ENCODE measurements at places on chromosomes 4 and X. TPM values are rescaled to one million over a fixed set of nuclear protein-coding genes. Genes with fewer than 3 reads are reported as not detected.
A peak's percentile ranks its signal among the peaks of the same experiment; 100 is the strongest.

The CYTL1 gene
- total RNA-seq: 2.9 TPM

The FTSJ1 gene
- 34.2 TPM for total RNA-seq

The YIPF7 gene
- 0.09 TPM for total RNA-seq

The CDK16 gene
- total RNA-seq: 28.8 TPM

- no peak for DNase-seq
- H3K27ac ChIP-seq: peak overlapping the region; percentile 80
- H3K36me3 ChIP-seq: peaks cover 3% of the 10 kb centered on the region
- peaks cover 7% of the 10 kb centered on the region for H3K4me1 ChIP-seq
These were observed 54.8 kb downstream of the CASP6 start for GRCh38 chr4:109648266-109648996.

The MAML3 gene
- 4.3 TPM for total RNA-seq

The CABS1 gene
- not detected for total RNA-seq

GRCh38 chr4:52249581-52249980 is 198.5 kb downstream of the SPATA18 start:
- H3K4me3 ChIP-seq: no peak overlapping the region
- no peaks in the 10 kb centered on the region for H3K27me3 ChIP-seq
- H3K4me1 ChIP-seq: no peaks in the 10 kb centered on the region
- H3K27ac ChIP-seq: no peak overlapping the region
- no peak for DNase-seq

The IL1RAPL1 gene
- 0.33 TPM for total RNA-seq

- H3K4me3 ChIP-seq: no peak overlapping the region
- H3K27ac ChIP-seq: no peak overlapping the region
- DNase-seq: no peak
- H3K27me3 ChIP-seq: no peaks in the 10 kb centered on the region
- no peaks in the 10 kb centered on the region for H3K4me1 ChIP-seq
These were observed 141.5 kb downstream of the RPS6KA6 start for GRCh38 chrX:84046403-84046984.

- peaks cover 9% of the 10 kb centered on the region for H3K4me1 ChIP-seq
- H3K27ac ChIP-seq: no peak overlapping the region
- no peaks in the 10 kb centered on the region for H3K36me3 ChIP-seq
- no peak for DNase-seq
- H3K4me3 ChIP-seq: no peak overlapping the region
- H3K27me3 ChIP-seq: no peaks in the 10 kb centered on the region
These were observed 31.5 kb downstream of the PRPS1 start for GRCh38 chrX:107659768-107660167.

DNA sequence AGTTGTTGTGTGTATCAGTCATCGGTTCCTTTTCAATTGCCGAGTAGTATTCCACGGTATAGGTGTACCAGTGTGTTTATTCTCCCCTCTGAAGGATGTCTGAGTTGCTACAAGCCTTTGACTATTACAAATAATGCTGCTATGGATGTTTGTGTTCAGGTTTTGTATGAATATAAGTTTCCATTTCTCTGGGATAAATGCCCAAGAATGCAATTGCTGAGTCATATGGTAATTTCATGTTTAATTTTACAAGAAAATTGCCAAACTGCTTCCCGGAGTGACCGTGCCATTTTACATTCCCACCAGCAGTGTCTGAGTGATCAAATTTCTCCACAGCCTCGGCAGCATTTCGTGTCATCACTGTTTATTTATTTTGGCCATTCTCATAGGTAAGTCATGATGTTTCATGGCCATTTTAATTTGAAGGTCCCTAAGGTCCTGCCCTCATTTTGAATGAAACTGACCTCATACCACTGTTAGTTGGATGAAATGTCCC is 73.9 kb downstream of the IRF2 start:
- H3K4me3 ChIP-seq: no peak overlapping the region
- no peak overlapping the region for H3K27ac ChIP-seq
- H3K36me3 ChIP-seq: peaks cover 57% of the 10 kb centered on the region
- peaks cover 2% of the 10 kb centered on the region for H3K4me1 ChIP-seq
- DNase-seq: no peak

The DMRTC1 gene
- total RNA-seq: 0.05 TPM

- no peaks in the 10 kb centered on the region for H3K4me1 ChIP-seq
- no peak overlapping the region for H3K27ac ChIP-seq
- DNase-seq: no peak
- H3K27me3 ChIP-seq: no peaks in the 10 kb centered on the region
These were observed 11.9 kb downstream of the FSTL5 start for GRCh38 chr4:162151850-162152249.

DNA sequence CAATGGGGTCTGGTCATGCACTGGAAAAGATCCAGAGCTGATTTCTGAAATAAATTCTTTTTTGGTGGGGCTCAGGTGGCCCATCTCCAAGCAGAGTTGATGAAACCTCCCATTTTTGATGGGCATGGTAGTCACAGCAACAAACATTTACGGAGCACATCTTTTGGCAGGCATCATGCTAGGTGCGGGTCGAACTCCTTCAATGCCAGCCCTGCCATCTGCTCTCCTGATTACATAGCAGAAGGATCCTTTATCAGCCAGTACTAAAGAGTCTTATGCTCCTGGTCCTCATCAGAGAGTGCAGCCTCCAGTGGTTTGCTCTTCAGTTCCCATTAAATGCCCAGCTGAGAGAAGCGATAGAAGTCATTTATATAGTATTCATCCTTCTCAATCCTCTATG is 121.7 kb downstream of the GRXCR1 start:
- H3K36me3 ChIP-seq: no peaks in the 10 kb centered on the region
- H3K4me1 ChIP-seq: no peaks in the 10 kb centered on the region
- H3K27ac ChIP-seq: no peak overlapping the region
- no peak overlapping the region for H3K4me3 ChIP-seq
- H3K27me3 ChIP-seq: no peaks in the 10 kb centered on the region

The NDP gene
- total RNA-seq: 0.05 TPM

- no peak for DNase-seq
- no peaks in the 10 kb centered on the region for H3K4me1 ChIP-seq
- H3K27ac ChIP-seq: peak overlapping the region; percentile 62
- no peaks in the 10 kb centered on the region for H3K36me3 ChIP-seq
- H3K4me3 ChIP-seq: peak overlapping the region; percentile 63
These were observed 769 bp downstream of the TCEAL1 start for GRCh38 chrX:103629318-103630170.

DNA sequence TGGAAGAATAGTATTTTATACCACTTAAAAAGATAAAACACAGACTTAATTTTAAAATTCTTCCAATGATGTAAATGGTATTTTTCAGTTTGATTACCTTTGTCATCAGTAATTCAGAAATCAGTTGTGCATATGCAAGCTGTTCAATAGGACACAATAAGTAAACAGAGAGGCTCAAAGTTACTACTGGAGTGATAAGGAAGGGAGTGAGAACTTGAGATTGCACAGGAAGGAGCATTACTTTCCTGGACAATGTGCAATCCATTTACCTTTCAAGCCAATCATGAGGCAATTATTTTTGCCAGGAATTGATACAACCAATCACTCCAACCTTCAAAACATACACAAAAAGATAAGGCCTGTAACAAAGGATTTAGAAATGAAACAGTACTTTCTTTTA is 1024.3 kb downstream of the RAPGEF2 start:
- no peaks in the 10 kb centered on the region for H3K4me1 ChIP-seq
- H3K27me3 ChIP-seq: no peaks in the 10 kb centered on the region
- H3K27ac ChIP-seq: no peak overlapping the region
- no peaks in the 10 kb centered on the region for H3K36me3 ChIP-seq

DNA sequence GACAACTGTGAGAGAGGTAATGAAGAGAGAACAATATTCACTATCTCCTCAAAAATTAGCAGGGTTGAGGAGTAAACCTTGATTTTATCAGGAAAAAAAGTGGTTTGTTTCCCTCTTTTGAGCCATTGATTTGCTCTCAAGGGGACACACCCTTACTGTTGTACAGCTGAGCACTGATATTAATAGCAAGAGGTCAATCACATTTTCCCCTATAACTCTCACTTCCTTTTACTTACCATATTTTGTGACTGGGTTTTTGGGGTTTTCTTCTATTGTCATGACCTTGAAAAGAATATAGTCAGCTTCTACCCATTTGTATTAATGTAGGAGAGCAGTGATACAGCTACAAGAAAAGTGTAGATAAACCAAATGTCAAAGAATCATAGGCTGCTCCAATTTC is 70.2 kb upstream of the LONRF3 start:
- no peak overlapping the region for H3K4me3 ChIP-seq
- H3K36me3 ChIP-seq: no peaks in the 10 kb centered on the region
- no peaks in the 10 kb centered on the region for H3K27me3 ChIP-seq
- no peak overlapping the region for H3K27ac ChIP-seq

The ADAM29 gene
- not detected for total RNA-seq

DNA sequence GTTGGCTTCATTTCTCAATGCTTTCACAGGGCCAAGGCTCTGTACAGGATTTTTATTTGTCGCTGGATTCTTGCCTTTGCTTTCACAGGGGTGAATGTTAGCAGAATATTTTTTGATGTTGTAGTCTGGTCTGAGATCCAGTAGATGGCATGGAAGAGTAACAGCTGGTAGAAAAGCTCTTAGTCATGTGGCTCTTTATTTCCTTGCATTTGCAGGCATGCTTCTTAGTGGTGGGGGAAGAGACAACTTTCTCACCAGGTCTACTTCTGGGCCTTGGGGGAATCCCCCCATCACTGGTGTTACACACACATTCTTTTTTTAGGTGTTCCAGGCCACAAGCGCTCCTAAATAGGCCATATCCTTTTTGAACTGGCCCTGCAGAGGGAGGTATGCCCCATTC is 58.2 kb upstream of the DKK2 start:
- peak; percentile 21 for DNase-seq
- H3K36me3 ChIP-seq: no peaks in the 10 kb centered on the region
- H3K27ac ChIP-seq: no peak overlapping the region
- H3K4me3 ChIP-seq: no peak overlapping the region
- no peaks in the 10 kb centered on the region for H3K27me3 ChIP-seq
- peaks cover 5% of the 10 kb centered on the region for H3K4me1 ChIP-seq

- no peak overlapping the region for H3K4me3 ChIP-seq
- no peaks in the 10 kb centered on the region for H3K27me3 ChIP-seq
- H3K27ac ChIP-seq: no peak overlapping the region
- H3K36me3 ChIP-seq: no peaks in the 10 kb centered on the region
These were observed 235.1 kb downstream of the USP46 start for GRCh38 chr4:52423967-52424366.

- no peaks in the 10 kb centered on the region for H3K4me1 ChIP-seq
- no peak for DNase-seq
- H3K36me3 ChIP-seq: no peaks in the 10 kb centered on the region
- H3K27me3 ChIP-seq: no peaks in the 10 kb centered on the region
These were observed 57.6 kb upstream of the UBQLN2 start for GRCh38 chrX:56505866-56506265.

DNA sequence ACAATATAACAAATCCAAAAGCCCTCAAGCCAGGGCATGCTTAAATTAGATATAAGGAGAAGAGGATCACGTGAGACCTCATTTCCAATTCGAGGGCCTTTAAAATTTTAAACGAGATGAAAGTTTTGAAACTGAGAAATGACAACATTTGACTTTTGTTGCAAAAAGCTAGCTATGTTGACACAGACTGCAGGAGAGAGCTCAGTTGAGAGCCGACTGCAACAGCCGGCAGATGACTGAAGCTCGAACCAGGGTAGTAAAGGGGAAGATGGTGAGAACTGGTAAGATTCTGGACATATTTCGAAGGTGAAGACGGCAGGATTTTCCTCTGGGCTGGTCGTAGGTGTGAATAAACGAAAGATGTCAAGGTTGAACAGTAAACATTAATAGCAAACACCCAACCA is 773 bp downstream of the PRMT9 start:
- peak overlapping the region; percentile 46 for H3K27ac ChIP-seq
- H3K27me3 ChIP-seq: no peaks in the 10 kb centered on the region
- H3K36me3 ChIP-seq: peaks cover 11% of the 10 kb centered on the region
- no peak for DNase-seq
- peaks cover 3% of the 10 kb centered on the region for H3K4me1 ChIP-seq

The SPP1 gene
- total RNA-seq: 44.2 TPM

The PRDM8 gene
- 1.3 TPM for total RNA-seq

DNA sequence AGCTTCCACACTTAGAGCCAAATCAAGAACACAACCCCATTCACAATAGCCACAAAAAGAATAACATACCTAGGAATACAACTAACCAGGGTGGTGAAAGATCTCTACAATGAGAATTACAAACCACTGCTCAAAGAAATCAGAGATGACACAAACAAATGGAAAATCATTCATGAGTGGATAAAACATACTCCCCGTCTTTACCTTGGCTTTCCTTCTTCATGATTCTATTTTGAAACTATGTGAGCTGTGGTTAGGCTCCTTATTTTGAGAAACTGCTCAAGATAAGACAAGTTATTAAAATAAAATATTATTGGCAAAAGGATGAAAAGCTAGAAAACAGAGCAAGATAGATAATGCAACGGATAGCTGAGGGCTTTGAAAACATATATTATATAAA is 598.1 kb upstream of the FAT1 start:
- no peaks in the 10 kb centered on the region for H3K27me3 ChIP-seq
- H3K36me3 ChIP-seq: no peaks in the 10 kb centered on the region
- H3K4me1 ChIP-seq: no peaks in the 10 kb centered on the region
- H3K4me3 ChIP-seq: no peak overlapping the region

DNA sequence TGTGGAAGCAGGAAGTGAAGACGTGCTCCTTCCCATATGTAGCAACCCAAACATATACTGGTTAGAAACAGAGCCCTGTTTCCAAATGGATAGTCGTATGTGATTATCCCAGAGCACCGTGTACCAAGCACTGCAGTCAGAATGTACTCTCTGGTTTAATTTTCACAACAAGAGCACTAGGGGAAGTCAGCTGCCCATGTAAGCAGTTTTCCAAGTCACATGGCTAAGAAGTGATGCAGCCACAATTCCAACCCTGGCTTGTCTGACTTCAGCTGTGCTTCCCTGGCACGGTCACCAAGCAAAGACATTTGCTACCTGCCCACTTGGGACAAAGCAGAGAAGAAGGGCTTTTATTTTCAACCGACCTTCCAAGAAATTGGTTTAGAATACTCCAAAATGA is 28.2 kb upstream of the CEP135 start:
- no peak overlapping the region for H3K4me3 ChIP-seq
- H3K36me3 ChIP-seq: no peaks in the 10 kb centered on the region
- H3K27me3 ChIP-seq: no peaks in the 10 kb centered on the region

DNA sequence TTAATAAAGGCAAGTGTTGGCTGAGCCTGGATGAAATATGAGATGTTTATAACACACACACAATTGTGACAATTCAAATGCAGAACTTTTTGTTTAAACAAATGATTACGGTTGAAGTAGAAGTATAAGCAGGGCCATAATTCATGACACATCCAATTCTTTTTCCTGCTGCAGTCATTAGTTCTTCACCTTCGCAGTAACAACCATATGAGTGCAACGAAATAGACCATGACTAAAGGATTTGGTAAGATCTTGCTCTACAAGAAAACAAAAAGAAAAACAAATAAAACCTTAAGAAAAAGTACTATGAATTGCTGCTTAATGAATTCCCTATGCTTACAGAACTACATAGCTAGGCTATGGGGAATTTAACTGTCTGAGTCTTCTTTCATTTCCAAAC is 13.9 kb upstream of the BMPR1B start:
- H3K27me3 ChIP-seq: no peaks in the 10 kb centered on the region
- H3K4me3 ChIP-seq: no peak overlapping the region
- no peak for DNase-seq
- H3K27ac ChIP-seq: no peak overlapping the region
- no peaks in the 10 kb centered on the region for H3K4me1 ChIP-seq

- H3K4me1 ChIP-seq: no peaks in the 10 kb centered on the region
- H3K27me3 ChIP-seq: no peaks in the 10 kb centered on the region
- H3K4me3 ChIP-seq: no peak overlapping the region
- no peaks in the 10 kb centered on the region for H3K36me3 ChIP-seq
- no peak overlapping the region for H3K27ac ChIP-seq
These were observed 472.2 kb upstream of the TENM3 start for GRCh38 chr4:181770971-181771370.

The PARM1 gene
- total RNA-seq: 27.2 TPM

The CHM gene
- 14.4 TPM for total RNA-seq
